ENCODE measurements at places on chromosomes 16 and 17.

DNA sequence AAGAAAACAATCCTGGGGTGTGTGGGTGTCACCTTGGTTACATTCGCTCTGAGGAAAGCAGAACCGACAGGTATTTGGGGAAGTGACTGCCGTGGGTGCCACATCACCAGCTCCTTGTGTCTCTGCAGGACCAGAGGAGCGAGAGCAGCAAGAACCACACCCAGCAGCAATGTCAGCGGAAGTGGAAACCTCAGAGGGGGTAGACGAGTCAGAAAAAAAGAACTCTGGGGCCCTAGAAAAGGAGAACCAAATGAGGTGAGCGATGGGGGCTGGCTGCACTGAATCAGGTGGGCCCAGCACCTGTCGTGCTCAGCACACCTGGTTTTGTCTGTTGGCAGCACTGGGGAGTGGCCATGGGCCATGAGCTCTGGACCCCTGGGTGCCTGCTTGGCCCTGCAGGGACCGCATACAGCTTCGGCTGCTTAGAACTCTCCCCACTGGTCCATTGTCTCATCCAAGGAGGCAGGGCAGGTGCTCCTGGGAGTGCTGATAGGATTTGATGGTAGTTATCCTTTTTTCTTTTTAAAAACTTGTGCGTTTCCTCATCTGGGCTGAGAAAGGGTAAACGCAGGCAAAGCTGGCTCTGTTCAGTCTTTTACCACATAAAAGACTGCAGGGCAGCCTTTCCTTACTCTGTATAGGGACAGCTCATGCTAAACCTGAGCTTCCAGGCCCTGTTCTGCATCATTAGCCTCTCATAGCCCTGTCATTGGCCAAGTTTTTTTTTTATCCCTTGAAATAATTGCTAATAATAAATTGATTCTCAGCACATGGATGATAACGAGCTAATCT is 29.4 kb downstream of the HMOX2 start:
- DNase-seq = no peak

DNA sequence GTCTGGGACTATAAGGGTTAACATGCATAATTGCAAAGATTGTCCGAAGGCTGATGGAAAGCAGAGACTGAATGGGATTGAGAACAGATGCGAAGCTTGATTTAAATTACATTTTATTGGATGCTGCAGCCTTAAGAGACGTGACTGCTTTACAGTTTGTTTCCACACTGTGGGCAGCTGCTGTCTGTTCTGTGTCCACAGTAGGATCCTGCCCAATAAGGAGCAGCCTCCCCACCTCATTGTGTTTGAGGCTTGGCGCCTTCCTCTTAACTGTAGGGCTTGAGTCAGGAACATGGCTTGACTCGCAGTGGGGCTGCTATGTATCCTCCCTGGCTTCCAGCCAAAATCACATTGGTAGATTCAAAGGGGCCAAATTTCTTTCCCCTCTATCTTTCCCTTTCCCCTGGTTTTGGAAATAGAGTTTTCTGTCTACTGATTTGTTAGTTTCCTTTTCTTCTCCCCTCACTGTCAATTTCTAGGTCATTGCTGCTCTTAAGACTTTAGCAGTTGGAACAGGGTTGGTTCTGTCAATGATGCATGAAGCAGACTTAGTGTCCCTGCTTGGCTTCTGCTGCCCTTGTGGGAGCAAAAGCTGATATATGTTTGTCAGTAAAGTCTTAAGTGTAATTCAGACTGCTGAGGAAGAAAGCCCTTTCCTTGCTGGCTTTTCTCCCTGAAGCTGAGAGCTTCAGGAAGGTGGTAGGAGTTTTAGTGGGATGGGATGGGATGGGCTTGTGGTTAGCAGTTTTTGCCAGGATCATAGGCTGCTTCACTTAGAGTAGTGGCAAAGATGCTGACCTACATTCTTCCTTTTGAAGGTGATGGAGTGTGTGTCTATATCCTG is 5.0 kb upstream of the RARA start:
- no peak for DNase-seq

GRCh38 chr16:87367529-87367928 is 16.0 kb downstream of the FBXO31 start:
- no peak for DNase-seq

GRCh38 chr17:43026595-43026994 is 1.6 kb downstream of the RND2 start:
- no peak for DNase-seq

DNA sequence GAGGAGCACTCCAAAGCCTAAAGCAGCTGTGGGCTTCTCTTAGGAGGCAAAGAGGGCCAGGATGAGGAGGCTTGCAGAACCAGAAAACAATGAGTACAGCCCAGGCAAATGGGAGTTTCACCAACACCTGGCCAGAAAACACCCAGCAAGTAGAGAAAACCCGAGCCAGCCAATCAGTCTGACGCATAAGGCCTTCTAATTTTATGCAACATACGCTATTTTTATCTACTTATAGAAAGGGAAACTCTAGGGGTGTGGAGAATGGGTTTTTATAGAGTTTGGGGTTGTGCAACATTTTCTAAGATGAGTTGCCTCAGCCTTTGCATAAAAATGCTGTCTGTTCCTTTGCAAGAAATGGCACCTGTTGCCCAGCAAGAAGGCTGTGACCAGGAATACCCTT is 529.0 kb upstream of the CDH5 start:
- DNase-seq = no peak

- DNase-seq = peak; percentile 20
Observed at GRCh38 chr17:54426296-54426886, 474.3 kb upstream of the TOM1L1 start.

DNA sequence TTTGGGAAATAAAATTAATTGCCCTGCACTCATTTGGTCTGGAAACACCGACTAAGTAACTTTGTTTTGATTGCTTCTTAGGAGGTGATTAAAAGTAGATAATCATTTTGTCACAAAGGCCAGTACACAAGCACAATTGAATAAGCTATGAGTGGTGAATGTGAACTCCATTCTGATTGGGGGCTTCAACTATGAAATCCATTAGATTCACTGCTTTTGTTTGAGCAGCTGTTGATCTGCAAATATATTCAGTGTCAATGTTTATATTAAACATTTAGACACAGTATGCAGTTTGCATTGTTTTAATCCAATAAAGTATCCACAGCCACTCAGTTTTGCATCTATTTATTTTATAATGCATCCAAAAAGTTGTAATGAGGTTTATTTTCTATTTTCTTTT is 817.5 kb downstream of the CDH11 start:
- DNase-seq = no peak

DNA sequence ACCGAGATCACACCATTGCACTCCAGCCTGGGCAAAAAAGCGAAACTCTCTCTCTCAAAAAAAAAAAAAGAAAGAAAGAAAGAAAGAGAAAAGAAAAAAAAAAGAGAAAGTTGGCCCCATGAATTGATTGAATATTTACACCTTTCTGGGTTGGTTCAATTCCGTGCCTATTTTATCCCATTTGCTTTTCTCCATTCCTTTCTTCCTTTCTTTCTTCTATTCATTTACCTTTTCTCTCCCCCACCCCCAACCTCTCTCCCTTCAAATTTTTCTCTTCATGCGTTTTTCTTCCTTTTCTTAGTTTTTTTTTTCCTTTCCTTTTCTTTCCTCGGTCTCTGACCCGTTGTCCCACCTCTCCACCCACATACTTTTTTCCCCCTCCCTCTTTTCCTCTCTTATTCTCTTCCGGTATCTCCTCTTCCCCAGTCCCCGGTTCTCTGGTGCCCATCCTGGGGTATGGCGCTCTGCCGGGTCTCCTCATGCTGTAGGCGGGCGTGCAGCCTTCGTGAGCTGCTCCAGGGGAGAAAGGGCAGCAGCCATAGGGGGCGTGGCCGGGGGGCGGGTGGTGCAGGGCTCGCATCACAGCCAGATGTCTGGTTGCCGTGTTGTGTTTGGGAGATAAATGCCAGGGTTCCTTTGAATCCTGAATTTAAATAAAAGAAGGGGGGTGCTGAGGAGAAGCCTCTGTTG is 5.3 kb upstream of the COL1A1 start:
- no peak for DNase-seq
